ENCODE measurements at places on chromosomes 11 and 22. TPM values are rescaled to one million over a fixed set of nuclear protein-coding genes. Genes with fewer than 3 reads are reported as not detected.

Gene NLRP14
- 0.08 TPM for total RNA-seq

DNA sequence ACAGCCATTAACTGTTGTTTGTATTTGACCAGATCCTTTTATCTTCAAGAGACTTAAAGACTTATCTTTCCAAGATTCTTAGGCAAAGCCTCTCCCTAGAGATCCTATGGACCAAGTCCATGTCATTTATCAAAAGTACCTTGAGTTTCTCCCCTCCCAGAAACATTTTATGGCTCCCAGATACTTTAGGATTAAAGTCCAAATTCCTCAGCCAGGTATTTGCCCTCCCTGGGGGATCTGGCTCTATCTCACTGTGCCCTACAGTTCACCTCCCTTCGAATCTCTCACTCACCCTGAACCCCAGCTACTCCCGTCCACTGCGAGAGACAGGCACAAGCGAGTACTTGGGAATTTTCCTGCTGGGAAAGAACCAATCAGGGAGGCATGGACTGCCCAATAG lies 11.9 kb downstream of the MS4A8 start:
- no peak for DNase-seq

DNA sequence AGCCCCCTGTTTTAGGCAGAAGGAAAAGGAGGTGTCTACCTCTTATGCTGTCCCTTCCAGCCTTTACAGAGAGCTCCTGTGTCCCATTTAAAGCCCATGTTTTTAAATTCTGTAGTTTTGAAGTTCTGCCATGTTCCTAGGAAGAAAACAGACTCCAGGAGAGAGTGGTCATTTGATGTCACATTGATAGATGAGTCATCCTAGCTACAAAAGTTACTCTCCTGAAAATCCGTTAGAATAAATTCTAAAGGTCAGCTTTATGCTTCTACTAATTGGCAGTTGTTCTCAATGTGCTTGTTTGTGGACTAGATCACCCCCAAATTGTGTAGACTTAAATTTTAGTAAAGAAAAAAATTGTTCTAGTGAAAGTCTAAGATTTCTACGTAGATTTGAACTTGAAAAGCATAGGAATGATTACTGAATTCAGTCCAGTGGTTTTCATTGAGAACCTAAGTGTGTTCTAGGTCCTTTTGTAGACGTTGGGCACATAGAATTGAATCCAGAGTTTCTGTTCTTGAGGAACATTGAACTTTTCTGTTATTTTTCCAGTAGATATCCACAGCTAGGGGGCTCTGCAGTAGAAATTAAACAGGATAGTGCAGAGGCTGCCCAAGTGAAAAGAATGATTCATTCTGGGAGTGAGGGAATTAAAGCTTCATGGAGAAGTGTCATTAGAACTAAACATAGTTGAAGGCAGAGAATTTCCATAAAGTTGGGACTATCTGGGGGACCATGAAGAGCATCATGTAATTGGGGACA lies 140.6 kb upstream of the RASSF10 start:
- DNase-seq: peak; percentile 56

GRCh38 chr22:21064917-21065864 lies 19.4 kb downstream of the LRRC74B start:
- DNase-seq: no peak

- DNase-seq: no peak
Measured at GRCh38 chr11:24289301-24289700, 207.6 kb upstream of the LUZP2 start.

GRCh38 chr11:122198291-122198983 lies 82.4 kb upstream of the BLID start:
- no peak for DNase-seq

GRCh38 chr11:63922673-63923192 lies 5.8 kb upstream of the RCOR2 start:
- DNase-seq: no peak

DNA sequence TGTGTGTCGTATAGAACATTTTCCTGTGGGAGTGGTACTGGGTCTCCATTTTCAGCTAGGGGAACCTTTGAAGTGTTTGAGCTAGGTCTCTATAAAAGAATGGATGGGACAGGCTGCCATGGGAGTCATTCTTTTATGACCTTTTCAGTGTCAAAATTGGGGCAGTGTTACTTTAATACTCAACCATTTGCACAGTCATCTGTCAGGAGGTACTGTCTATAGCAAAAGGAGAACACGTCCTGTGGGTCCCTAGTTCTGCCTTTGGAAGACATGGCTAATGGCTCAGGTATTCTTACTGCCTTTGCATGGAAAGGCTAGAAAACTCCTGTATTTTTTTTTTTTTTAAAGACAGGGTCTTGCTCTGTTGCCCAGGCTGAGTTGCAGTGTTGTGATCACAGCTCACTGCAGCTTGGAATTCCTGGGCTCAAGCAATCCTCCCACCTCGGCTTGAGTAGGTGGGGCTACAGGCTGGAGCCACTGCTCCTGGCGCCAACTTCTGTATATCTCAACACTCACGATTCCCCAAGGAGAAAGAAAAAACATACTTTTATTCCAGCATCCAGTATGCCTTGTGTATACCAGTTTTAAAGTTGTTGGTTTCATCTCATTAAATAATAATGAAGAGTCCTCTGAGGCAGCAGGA lies 2.1 kb upstream of the ATF4 start:
- no peak for DNase-seq

DNA sequence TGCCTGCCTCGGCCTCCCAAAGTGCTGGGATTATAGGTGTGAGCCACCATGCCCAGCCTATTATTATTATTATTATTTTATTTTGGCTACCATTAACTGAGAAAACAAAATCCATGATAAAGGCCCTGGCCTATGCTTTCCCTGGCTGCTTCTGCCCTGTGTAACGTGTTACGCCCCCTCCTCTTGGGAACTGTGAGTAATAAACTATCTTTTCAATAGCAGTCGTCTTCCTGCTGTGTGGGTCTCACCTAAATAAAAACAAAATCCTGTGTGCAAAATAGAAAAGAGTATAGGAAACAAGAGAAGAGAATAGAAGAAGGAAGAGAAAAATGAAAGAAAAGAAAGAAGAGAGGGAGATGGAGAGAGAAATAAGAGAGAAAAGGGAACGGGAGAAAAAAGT lies 237.0 kb downstream of the MIAT start:
- DNase-seq: no peak

- no peak for DNase-seq
Measured at GRCh38 chr22:20429254-20430100, 8.1 kb downstream of the SCARF2 start.

DNA sequence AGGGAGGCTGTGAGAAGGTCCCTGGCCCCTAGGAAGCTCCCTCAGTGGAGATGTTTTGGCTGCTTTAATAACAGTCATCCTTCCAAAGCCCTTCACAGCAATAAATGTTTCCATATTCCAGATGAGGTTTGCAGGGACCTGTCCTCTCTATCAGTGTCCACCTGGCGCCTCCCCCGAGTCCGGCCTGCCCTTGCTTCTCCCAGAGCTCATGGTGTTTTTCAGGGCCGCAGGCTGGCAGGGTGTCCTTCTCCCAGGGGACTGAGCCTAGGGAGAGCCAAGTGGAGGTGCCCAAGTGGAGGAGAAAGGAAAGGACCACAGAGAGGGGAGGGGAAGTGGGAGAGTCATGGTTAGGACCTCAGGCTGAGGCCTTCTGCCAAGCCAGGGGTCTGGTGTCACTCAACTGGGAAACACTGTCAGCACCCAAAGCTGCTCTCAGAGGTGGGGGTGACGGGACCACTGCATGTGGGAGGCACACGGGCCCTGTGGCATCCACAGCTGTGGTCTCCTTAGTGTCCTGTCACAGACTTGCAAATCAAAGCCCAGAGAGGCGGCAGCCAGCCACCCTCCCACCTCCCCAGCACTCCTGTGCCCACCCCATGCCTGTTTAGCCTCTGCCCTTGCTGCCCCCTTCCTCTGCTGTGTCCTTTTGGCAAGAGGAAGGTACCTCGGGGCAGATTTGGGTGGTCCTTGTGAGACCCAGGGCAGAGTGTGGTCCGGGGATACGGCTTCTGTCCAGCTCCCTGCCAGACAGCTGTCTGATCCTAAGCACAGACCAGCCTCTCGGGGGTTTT lies 6.4 kb downstream of the DERL3 start:
- DNase-seq: no peak

Data from SK-MEL-5 (cell line).